SK-N-SH (cell line): ENCODE measurements at places on chromosomes 1 and 21.

- no peak overlapping the region for H3K4me3 ChIP-seq
- no peak overlapping the region for H3K27ac ChIP-seq
- peaks cover 5% of the 10 kb centered on the region for H3K36me3 ChIP-seq
Measured at GRCh38 chr1:115275216-115275615, 62.8 kb downstream of the NGF start.

- no peaks in the 10 kb centered on the region for H3K27me3 ChIP-seq
- H3K27ac ChIP-seq = no peak overlapping the region
- DNase-seq = no peak
- no peaks in the 10 kb centered on the region for H3K36me3 ChIP-seq
- no peaks in the 10 kb centered on the region for H3K4me1 ChIP-seq
Measured at GRCh38 chr1:241536304-241536703, 4.1 kb downstream of the KMO start.

DNA sequence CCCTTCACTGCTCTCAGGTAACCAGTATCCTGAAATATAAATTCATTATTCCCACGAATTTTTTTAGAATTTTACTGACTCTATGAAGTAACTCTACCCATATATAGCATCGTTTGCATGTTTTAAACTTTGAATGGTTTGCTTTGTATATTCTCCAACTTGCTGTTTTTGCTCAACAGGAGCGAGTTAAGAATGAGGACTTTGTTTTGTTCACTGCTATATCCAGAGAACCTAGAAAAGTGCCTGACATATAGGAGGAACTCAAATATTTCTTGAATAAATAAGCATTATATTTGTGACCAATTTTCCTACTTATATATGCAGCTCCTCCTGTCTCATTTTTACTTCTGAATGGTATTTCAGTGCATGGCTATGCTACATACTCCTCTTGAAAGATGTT lies 43.4 kb downstream of the NUF2 start:
- no peaks in the 10 kb centered on the region for H3K36me3 ChIP-seq
- H3K27me3 ChIP-seq = no peaks in the 10 kb centered on the region; the same call in 1 of the 2 replicates
- DNase-seq = no peak
- no peak overlapping the region for H3K27ac ChIP-seq
- no peaks in the 10 kb centered on the region for H3K4me1 ChIP-seq
- no peak overlapping the region for H3K4me3 ChIP-seq

DNA sequence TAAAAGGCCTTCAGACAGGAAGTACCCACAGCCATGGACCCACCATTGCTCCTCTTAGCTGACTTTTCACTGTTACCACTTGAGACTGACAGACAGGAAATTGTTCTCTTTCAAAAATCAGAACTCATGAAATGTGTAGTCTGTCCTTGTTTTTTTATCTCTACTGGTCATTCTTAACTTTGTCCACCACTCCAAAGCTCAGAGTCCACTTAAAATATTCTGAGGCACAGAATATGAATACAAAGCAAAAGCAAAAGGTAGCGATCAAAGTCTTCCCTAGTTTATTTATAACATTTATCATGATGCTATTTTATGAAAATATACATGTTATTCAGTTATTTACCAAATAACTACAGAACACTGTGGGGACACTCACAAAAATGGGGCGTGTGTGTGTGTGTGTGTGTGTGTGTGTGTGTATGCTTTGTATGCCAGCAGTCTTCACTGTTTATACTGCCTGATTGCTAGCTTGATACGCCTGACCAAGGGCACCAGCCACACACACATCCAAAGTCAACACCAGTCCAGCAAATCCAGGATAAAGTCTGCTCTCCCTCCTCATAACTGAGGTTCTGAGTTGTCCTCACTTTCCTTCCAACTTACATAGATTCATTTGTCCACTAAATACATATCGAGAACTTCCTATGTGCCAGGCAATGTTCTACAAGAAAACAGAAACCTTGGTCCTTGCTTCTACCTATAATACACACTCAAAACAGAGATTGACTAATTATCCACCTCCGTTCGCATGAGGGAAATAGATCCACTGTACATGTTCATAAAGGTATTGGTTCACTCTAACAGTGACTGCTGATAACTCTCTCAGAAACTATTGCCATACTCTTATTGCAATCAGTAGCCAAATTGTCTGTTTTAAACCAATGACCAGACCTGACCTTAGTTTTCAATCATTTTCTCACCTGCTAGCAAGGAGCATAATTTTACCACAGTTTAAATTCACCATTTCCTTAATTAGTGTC lies 79.4 kb downstream of the ERICH3 start:
- H3K4me3 ChIP-seq = no peak overlapping the region
- H3K4me1 ChIP-seq = no peaks in the 10 kb centered on the region
- no peaks in the 10 kb centered on the region for H3K36me3 ChIP-seq
- no peaks in the 10 kb centered on the region; the same call in 1 of the 2 replicates for H3K27me3 ChIP-seq
- no peak overlapping the region for H3K27ac ChIP-seq
- DNase-seq = no peak

DNA sequence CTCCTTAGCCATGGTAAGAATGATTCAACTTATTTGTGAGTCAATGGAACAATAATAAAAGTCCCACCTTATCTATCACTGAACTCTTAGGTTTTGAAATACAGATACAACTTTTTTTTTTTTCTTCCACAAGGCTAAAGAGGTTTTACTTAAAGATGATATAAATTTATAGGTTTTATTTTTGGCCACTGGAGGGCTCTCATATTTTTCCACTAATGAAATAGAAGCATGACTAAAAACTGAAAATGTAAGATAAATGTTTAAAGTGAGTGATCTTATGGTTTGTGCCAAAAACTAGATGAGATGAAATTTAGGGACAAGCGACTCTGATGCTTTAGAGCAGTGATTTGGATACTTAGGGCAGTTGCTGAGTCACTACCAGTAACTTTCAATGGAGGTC lies 499.0 kb downstream of the NUF2 start:
- H3K27me3 ChIP-seq = no peaks in the 10 kb centered on the region
- no peaks in the 10 kb centered on the region for H3K36me3 ChIP-seq
- no peak overlapping the region for H3K27ac ChIP-seq
- no peaks in the 10 kb centered on the region for H3K4me1 ChIP-seq
- H3K4me3 ChIP-seq = no peak overlapping the region
- DNase-seq = no peak

DNA sequence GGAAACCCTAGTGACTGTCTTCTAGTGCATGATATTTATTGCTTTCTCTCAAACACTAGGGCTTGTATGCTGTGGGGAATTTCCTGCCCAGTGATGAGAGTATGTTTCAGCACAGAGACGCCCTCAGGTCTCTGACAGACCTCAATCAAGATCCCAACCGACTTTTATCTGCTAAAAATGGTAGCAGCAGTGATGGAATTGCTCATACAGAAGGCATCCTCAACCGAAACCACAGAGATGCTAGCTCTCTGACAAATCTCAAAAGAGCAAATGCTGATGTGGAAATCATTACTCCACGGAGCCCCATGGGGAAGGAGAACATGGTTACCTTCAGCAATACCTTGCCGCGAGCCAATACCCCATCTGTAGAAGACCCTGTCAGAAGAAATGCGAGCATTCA lies 41.3 kb downstream of the PLPPR4 start:
- no peak overlapping the region for H3K27ac ChIP-seq
- no peaks in the 10 kb centered on the region for H3K4me1 ChIP-seq
- DNase-seq = no peak

DNA sequence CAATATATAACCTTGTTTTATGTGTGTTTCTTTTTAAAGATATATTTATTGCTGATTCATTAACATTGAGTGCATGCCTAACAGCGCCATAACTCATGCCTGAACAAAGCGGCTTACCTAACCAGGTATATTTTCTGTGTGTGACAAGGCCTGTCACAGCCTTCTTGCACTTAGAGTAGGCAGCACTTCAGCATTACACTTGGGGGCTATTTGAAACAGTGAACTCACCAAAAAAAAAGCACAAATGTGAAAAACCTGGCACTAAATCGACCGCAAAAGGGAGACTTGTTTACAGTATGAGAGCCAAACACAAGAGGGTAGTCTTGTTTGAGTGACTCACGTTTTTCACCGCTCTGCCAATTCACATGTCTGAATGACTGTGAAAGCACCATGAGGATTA lies 111.7 kb downstream of the DISP1 start:
- no peaks in the 10 kb centered on the region for H3K36me3 ChIP-seq
- H3K27me3 ChIP-seq = no peaks in the 10 kb centered on the region
- no peak for DNase-seq
- H3K4me3 ChIP-seq = no peak overlapping the region

GRCh38 chr1:25026730-25027450 lies 96.8 kb upstream of the RUNX3 start:
- no peak overlapping the region for H3K4me3 ChIP-seq
- no peak for DNase-seq
- no peaks in the 10 kb centered on the region for H3K27me3 ChIP-seq
- H3K27ac ChIP-seq = no peak overlapping the region

- H3K27me3 ChIP-seq = no peaks in the 10 kb centered on the region
- peaks cover 8% of the 10 kb centered on the region; the same call in 1 of the 2 replicates for H3K4me1 ChIP-seq
- peak overlapping the region; percentile 36; the same call in 1 of the 2 replicates for H3K27ac ChIP-seq
Measured at GRCh38 chr1:248837045-248837780, 811 bp upstream of the ZNF672 start.

GRCh38 chr1:152167835-152168534 lies 9.0 kb upstream of the RPTN start:
- H3K27ac ChIP-seq = no peak overlapping the region; the same call in 1 of the 2 replicates
- no peaks in the 10 kb centered on the region for H3K36me3 ChIP-seq
- peaks cover 11% of the 10 kb centered on the region for H3K4me1 ChIP-seq

DNA sequence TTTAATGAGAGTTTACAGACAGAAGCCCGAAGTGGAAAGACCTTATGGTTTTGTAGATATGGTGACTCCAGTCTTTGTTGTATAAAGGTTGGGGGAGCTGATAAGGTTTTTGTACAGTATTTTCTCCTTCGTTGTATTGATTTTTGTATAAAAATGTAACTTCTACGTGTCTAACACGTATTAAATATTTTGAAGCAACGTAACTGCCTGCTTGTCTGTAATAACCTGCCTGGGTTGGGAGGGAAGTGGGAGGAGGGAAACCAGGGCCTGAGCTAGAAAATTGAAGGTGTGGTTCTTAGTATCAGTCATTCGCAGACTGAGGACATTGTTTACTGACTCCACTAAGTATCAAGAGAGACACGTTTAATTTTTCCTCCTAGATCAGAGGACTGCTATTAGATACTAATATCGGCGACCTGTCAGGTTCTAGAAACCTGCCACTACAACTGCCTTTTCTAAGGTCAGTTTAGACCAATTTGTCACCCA lies 2.2 kb downstream of the IER5 start:
- peak overlapping the region; percentile 96 for H3K4me3 ChIP-seq
- no peaks in the 10 kb centered on the region for H3K27me3 ChIP-seq
- peaks cover 33% of the 10 kb centered on the region for H3K36me3 ChIP-seq
- no peak for DNase-seq
- H3K27ac ChIP-seq = peak overlapping the region; percentile 81; the same call in 1 of the 2 replicates
- peaks cover 29% of the 10 kb centered on the region for H3K4me1 ChIP-seq

DNA sequence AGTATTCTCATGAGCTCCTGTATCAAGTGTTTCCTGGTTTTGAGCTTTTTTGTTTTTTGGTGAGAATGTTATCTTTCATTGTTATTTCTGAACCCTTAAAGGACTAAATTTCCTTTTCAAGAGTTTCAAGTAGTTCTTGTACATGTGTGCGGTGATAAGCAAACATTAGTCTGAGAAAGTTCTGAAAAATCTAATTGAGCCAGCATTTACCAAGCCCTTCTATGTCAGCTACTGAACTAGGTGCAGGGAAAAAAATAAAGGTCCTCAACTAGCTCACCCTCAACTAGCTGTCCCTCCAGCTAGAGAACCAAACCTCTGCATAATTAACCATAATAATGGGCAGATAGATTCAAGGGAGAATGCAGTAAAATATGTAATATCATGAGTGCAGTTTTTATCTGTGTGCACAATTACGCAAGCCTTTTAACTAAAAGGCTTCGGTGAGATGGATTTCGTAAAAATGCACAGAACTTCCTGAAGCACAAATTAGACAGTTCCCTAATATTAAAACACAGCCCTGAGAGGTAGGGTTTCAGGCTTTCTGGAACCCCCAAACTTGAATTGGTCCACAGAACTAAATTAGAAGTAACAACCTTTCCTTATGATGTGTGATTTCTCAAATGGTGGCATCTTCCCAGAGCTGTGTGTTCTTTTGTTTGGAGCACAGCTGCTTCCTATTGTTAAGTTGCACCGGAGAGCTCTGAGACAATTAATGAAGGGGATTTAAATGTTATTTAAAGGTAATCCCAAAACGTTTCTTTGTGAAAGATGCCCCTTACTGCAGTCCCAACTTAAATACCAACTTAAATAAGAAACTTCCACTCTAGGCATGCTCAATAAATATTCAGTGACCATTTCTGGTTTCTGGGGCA lies 165.8 kb downstream of the NFIA start:
- DNase-seq = no peak
- no peaks in the 10 kb centered on the region for H3K27me3 ChIP-seq
- no peaks in the 10 kb centered on the region for H3K36me3 ChIP-seq
- H3K27ac ChIP-seq = no peak overlapping the region
- H3K4me1 ChIP-seq = peaks cover 9% of the 10 kb centered on the region; the same call in 1 of the 2 replicates

- no peak overlapping the region for H3K4me3 ChIP-seq
- no peaks in the 10 kb centered on the region for H3K27me3 ChIP-seq
- H3K27ac ChIP-seq = no peak overlapping the region
- peaks cover 82% of the 10 kb centered on the region for H3K36me3 ChIP-seq
Measured at GRCh38 chr1:94205639-94206038, 31.7 kb downstream of the ARHGAP29 start.

GRCh38 chr1:209882942-209883340 lies 55.1 kb upstream of the SYT14 start:
- peak overlapping the region; percentile 51; the same call in 1 of the 2 replicates for H3K27ac ChIP-seq
- no peak for DNase-seq
- no peaks in the 10 kb centered on the region for H3K27me3 ChIP-seq
- H3K36me3 ChIP-seq = no peaks in the 10 kb centered on the region
- peaks cover 48% of the 10 kb centered on the region for H3K4me1 ChIP-seq
- H3K4me3 ChIP-seq = no peak overlapping the region
